ENCODE measurements at places on chromosomes 3 and 15. TPM values are rescaled to one million over a fixed set of nuclear protein-coding genes. Genes with fewer than 3 reads are reported as not detected.
A peak's percentile ranks its signal among the peaks of the same experiment; 100 is the strongest.

GRCh38 chr3:87867001-87867400 is 191.8 kb downstream of the CGGBP1 start:
- H3K36me3 ChIP-seq = peaks cover 12% of the 10 kb centered on the region
- DNase-seq = no peak
- no peaks in the 10 kb centered on the region for H3K4me1 ChIP-seq

- no peak for DNase-seq
- H3K27ac ChIP-seq = peak overlapping the region; percentile 41
- H3K36me3 ChIP-seq = no peaks in the 10 kb centered on the region
- peaks cover 15% of the 10 kb centered on the region for H3K4me1 ChIP-seq
- H3K4me3 ChIP-seq = peak overlapping the region; percentile 10
These were observed 8.1 kb downstream of the SPATA12 start for GRCh38 chr3:57068437-57069089.

DNA sequence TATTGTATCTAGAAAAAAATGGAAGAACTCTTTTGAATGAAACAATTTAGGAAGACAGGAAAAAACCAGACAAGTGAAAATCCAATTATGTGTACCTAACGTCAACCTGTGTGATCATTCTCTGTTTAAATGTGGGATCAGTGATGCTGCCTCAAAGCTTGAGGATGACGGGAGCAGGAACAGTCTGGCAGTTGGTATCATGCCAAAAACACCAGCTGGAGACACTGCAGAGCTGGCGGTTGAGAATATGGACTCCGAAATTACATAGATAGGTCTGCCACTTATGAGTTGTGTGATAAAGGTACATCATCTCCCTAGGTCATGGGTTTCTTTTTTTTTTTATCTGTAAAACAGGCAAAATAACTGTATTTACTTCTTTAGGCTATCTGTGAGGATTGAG is 480.5 kb downstream of the CNTN4 start:
- no peak for DNase-seq
- no peak overlapping the region for H3K27ac ChIP-seq
- no peaks in the 10 kb centered on the region for H3K27me3 ChIP-seq
- H3K4me1 ChIP-seq = no peaks in the 10 kb centered on the region

GRCh38 chr3:36257158-36257852 is 123.0 kb upstream of the STAC start:
- H3K4me1 ChIP-seq = no peaks in the 10 kb centered on the region
- H3K27ac ChIP-seq = no peak overlapping the region
- no peak overlapping the region for H3K4me3 ChIP-seq
- peaks cover 4% of the 10 kb centered on the region for H3K36me3 ChIP-seq
- H3K27me3 ChIP-seq = no peaks in the 10 kb centered on the region

DNA sequence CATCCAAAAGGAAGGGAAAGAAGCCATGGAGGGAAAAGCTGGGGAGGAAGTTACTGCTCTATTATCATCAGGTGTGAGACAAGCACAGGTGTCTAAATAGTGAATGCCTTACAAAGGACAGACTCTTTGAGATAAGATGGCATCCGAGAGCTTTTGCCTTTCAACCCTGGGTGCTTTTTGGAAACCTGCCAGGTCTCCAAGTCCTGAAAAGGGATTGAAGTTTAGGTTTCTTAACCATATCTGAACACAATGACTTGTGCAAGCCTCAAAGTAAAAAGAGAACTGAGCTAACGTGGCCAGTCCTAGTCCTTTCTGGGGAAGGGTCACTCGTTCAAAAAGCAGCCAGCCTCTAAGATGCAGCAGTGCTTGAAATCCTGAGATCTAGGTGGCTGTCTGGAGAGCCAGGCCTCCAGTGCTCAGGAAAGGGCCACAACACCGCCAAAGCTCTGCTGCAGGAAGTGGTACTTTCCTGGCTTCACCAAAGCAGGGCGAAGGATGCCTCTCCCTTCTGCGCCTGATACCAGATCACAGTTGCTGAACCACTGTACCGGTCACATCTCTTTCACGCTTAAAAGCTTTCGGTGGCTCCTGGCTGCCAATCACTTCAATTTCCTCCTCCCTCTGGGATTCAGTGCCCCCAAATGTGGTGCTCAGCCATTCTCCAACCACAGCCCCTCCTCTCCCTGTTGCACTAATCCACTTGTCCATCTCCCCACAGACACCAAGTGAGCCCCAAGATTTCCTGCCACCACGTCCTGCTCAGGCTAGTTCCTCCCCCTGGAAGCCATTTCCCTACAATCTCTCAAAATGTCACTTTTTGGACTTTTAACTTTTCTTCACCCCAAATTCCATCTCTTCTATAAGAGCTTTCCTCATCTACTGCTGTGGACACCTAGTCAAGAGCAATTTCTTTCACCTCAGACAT is 104.1 kb upstream of the LPP start:
- H3K27me3 ChIP-seq = peaks cover 18% of the 10 kb centered on the region
- DNase-seq = peak; percentile 62
- H3K4me3 ChIP-seq = peak overlapping the region; percentile 61
- H3K27ac ChIP-seq = peak overlapping the region; percentile 22

GRCh38 chr15:68552773-68553172 is 26.0 kb upstream of the CORO2B start:
- H3K27me3 ChIP-seq = peaks cover 48% of the 10 kb centered on the region
- no peak overlapping the region for H3K27ac ChIP-seq
- no peaks in the 10 kb centered on the region for H3K36me3 ChIP-seq
- DNase-seq = no peak
- H3K4me3 ChIP-seq = no peak overlapping the region

The KLHL24 gene
- total RNA-seq = 14.9 TPM

The MORC1 gene
- not detected for total RNA-seq

The LRRIQ4 gene
- total RNA-seq = not detected

The KNG1 gene
- total RNA-seq = not detected

DNA sequence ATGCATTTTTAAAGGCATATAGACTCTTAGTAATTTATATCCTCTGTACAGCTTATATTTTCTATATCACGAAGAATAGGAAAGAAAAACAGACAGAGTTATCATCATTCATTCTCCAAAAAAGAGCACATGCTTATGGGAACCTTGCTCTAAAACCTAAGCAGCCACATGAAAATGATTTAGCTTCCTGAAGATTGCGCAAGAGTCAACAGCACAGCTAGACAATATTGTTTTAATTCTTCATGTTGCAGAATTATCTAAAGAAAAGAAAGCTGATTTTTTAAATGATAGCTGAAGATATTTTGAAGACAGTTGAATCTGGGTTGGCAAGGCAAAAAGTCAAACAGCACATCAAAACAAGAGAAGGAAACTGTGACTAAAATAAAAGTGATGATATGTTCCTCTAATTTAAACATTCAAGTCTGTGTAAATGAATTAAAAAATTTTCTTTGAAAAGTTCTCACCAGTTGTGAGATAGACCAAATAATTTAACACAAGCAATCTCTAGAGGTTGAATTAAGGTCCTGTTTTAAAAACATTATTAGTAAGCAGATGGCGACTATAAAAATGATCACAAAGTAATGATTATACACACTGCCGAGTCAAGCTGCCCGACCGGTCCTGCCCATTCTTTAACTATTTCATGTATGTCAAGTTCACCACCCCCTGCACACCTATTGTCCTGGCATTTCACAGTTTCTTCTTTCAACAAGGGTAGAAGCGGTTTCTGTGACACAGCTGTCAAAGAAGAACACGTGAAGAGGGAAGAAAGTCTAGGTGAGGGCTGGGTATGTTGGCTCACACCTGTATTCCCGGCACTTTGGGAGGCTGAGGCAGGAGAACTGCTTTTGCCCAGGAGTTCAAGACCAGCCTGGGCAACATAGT is 74.2 kb upstream of the BHLHE40 start:
- peak overlapping the region; percentile 48 for H3K4me3 ChIP-seq
- no peaks in the 10 kb centered on the region for H3K36me3 ChIP-seq
- peaks cover 76% of the 10 kb centered on the region for H3K4me1 ChIP-seq
- DNase-seq = no peak
- peak overlapping the region; percentile 89 for H3K27ac ChIP-seq

- H3K36me3 ChIP-seq = peaks cover 31% of the 10 kb centered on the region
- H3K27ac ChIP-seq = peak overlapping the region; percentile 94
- H3K4me1 ChIP-seq = peaks cover 52% of the 10 kb centered on the region
- DNase-seq = no peak
- no peaks in the 10 kb centered on the region for H3K27me3 ChIP-seq
These were observed 674 bp downstream of the SERP1 start for GRCh38 chr3:150545419-150546225.

GRCh38 chr3:4750306-4750968 is 228.8 kb upstream of the BHLHE40 start:
- DNase-seq = no peak
- peaks cover 23% of the 10 kb centered on the region for H3K36me3 ChIP-seq
- H3K27ac ChIP-seq = peak overlapping the region; percentile 86
- H3K4me1 ChIP-seq = peaks cover 81% of the 10 kb centered on the region

GRCh38 chr3:86578071-86578470 is 412.9 kb downstream of the VGLL3 start:
- DNase-seq = no peak
- H3K27me3 ChIP-seq = no peaks in the 10 kb centered on the region
- H3K27ac ChIP-seq = no peak overlapping the region
- no peaks in the 10 kb centered on the region for H3K4me1 ChIP-seq
- peaks cover 15% of the 10 kb centered on the region for H3K36me3 ChIP-seq

GRCh38 chr15:59367022-59367451 is 5.6 kb downstream of the MYO1E start:
- no peak overlapping the region for H3K27ac ChIP-seq
- H3K27me3 ChIP-seq = peaks cover 28% of the 10 kb centered on the region
- no peaks in the 10 kb centered on the region for H3K36me3 ChIP-seq
- DNase-seq = no peak
- peaks cover 8% of the 10 kb centered on the region for H3K4me1 ChIP-seq

The BLM gene
- total RNA-seq = 58.7 TPM

The SAMD7 gene
- total RNA-seq = not detected

DNA sequence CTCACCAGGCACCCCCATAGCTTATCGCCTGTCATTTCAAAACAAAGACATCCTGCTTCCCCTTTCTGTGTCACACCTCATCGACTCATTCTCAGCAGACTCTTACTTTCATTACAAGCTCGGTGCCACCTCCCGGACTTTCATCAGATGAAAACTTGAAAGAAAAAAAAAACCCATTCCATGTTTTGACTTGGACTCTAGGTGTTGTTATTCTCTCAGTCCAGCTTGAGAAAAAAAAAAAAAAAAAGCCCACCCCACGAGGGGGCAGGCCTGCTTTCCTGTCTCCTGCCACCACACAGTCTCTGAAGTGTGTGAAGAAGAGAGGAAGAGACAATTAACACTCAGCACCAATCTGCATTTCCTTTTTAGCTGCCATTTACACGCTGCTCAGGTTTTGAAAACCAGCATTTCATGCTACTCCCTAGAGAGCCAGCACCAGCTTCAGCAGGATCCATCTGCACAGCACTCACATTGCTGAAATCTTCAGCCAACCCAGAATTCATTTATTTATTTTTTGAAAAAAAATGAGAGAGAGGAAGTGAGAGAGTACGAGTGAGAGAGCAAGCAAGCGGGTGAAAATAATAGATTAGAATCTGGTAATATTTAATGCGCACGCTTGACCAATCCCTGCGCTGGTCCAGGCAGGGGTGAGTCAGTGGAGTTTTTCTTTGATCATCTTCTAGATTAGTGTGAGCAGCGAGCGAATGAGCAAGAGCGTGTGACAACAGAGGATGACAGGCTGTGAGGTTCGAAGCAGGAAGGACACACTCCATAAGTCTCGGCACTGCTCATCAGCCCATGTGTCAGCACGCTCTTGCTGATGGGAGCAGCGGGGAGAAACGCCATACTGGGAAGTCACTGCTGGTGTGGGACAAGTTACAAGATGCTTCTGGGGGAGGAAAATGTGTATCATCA is 23.5 kb downstream of the ZNF80 start:
- no peak overlapping the region for H3K27ac ChIP-seq
- peaks cover 4% of the 10 kb centered on the region for H3K36me3 ChIP-seq
- H3K4me3 ChIP-seq = no peak overlapping the region
- peaks cover 7% of the 10 kb centered on the region for H3K4me1 ChIP-seq

DNA sequence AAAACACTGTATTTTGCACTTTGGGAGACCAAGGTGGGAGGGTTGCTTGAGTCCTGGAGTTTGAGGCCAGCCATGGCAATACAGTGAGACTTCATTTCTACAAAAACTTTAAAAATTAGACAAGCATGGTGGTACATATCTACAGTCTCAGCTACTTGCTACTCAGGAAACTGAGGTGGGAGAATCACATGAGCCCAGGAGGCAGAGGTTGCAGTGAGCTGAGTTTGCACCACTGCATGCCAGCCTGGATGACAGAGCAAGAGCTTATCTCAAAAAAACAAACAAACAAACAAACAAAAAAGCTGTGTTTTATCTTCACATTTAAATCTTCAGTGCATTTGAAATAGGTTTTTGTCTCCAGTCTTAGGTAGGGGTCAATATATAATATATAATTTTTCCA is 4.8 kb upstream of the SLC9C1 start:
- no peak for DNase-seq
- H3K36me3 ChIP-seq = no peaks in the 10 kb centered on the region
- H3K4me3 ChIP-seq = no peak overlapping the region
- no peaks in the 10 kb centered on the region for H3K27me3 ChIP-seq
- no peak overlapping the region for H3K27ac ChIP-seq

The C3orf49 gene
- total RNA-seq = not detected

DNA sequence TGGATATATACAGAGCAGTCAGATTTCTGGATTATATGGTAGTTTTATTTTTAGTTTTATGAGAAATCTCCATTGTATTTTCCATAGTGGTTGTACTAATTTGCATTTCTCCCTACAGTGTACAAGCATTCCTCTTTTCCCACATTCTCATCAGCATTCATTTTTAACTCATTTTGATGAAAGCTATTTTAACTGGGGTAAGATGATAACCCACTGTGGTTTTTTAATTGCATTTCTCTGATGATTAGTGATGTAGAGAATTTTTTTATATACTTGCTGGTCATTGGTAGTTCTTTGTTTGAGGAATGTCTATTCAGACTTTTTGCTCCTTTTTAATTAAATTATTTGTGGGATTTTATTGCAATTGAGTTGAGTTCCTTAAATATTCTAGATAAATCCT is 903.6 kb downstream of the DIPK2A start:
- no peak overlapping the region for H3K27ac ChIP-seq
- H3K4me1 ChIP-seq = no peaks in the 10 kb centered on the region
- no peak overlapping the region for H3K4me3 ChIP-seq
- no peak for DNase-seq
